Lower leg skin (tissue), 4 donors: ENCODE measurements at places on chromosomes 5 and 9. TPM values are rescaled to one million over a fixed set of nuclear protein-coding genes. Genes with fewer than 3 reads are reported as not detected.
A peak's percentile ranks its signal among the peaks of the same experiment; 100 is the strongest.

RNF180 gene
- total RNA-seq: 10.7 TPM

GRCh38 chr9:1972672-1973071 lies 42.5 kb upstream of the SMARCA2 start:
- DNase-seq: no peak

GRCh38 chr5:151298063-151298855 lies 5.3 kb downstream of the SLC36A3 start:
- DNase-seq: no peak

GRCh38 chr5:137366526-137366925 lies 132.6 kb downstream of the SPOCK1 start:
- DNase-seq: no peak

PRR16 gene
- 3.9 TPM for total RNA-seq

DNA sequence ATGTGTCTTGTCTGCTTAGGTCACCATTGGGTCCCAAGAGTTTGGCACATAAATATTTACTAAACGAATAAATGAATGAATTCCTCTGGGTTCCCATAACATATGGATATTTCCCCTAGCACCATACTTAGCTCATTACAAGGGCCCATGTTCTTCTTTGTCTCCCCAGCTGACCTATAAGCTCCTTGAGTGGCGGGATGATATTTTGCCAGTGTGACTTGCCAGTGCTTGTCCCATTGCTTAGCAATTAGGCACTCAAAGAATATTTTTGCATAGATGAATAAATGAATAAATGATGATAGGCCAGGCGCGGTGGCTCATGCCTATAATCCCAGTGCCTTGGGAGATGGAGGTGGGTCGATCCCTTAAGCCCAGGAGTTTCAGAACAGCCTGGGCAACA lies 16.9 kb upstream of the CTNNA1 start:
- DNase-seq: no peak

GRCh38 chr9:87701491-87701890 lies 24.4 kb upstream of the CTSL start:
- DNase-seq: no peak

AJM1 gene
- 1.6 TPM for total RNA-seq

DNA sequence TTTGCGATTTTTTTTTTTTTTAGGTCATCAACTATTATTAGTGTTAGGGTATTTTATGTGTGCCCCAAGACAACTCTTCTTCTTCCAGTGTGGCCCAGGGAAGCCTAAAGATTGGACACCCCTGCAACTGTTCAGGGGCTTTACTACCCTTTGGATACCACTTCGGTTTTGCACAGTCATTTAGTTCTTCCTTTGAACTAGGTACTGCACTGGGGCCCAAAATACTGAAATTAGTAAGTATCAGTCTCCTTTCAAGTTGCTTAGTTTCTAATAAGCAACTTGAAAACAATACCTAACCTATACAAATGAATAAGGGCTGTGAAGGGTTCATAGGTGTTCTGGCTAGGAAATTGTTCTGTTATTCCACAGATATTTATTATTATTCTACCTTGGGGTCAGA lies 45.3 kb downstream of the CWC27 start:
- DNase-seq: no peak

DNA sequence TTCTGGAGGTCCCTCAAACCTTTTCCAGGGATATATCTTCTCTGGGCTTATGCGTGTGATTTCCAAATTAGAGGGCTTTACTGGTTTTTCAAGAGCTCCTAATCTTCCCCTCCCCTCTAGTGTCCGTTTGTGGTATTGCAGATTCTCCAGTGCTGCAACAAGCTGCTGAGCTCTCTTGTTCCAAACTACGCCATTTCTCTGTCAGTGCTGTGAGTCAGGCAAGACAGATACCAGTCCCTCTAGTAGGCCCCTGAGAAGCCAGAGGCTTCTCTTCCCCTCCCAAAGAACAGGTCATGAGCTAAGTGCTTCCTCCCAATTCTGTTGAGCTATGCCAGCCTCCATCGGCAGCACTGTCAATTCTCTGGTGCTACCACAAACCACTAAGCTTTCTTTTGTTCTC lies 149.5 kb downstream of the FANCC start:
- no peak for DNase-seq

RPS14 gene
- total RNA-seq: 3,385 TPM

DNA sequence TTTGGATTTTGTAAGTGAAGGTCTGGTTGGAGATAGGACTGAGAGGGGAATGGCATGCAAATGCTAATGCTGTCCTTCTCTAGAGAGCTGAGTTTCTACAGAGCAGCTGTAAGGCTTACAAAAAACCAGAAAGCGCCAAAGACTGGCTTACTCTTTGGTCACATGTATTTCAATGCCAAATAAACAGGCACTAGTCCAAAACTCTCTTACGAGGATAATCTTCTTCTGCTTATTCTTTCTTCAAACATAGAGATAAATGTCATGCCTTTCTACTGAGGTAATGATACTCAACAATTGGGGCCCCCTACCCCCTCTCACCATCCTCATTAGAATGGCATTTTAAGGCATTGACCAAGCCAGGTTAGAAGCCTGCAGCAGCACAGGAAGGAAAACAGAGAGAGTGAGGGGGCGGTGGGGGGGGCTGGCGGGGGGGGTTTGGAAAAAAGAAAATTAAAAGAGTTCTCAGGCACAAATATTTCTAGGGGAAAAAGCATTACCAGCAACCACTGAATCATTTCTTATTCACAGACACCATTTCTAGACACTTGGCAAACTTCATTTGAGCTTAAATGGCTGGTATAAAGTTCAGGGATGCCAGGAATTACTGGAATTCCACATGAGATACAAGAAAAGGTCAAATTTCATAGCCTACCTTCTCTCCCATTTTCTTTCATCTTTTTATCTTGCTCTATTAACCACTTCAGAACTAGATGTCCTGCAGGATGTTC lies 34.0 kb downstream of the PUM3 start:
- no peak for DNase-seq

DNA sequence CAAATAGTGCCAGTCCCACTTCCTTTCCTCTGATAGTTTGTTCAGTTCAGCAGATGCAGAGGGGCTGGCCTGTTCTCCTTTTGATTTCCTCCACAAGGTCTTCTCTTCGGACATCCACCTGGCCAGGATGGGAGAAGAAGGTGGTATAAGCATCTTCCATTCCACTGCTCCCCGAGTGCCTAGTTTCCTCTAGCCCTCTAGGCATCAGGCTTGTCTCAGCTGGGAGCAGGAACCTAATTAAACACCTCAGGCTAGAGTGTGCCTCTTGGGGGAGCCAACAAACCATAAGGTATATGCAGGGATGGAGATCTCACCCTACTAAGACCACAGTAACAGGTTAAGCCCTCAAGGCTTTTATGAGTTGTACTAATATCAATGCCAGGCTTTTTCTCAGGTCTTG lies 835 bp upstream of the DND1 start:
- DNase-seq: no peak

- no peak for DNase-seq
These were observed 61.8 kb downstream of the ERAP1 start for GRCh38 chr5:96745844-96746531.

DNA sequence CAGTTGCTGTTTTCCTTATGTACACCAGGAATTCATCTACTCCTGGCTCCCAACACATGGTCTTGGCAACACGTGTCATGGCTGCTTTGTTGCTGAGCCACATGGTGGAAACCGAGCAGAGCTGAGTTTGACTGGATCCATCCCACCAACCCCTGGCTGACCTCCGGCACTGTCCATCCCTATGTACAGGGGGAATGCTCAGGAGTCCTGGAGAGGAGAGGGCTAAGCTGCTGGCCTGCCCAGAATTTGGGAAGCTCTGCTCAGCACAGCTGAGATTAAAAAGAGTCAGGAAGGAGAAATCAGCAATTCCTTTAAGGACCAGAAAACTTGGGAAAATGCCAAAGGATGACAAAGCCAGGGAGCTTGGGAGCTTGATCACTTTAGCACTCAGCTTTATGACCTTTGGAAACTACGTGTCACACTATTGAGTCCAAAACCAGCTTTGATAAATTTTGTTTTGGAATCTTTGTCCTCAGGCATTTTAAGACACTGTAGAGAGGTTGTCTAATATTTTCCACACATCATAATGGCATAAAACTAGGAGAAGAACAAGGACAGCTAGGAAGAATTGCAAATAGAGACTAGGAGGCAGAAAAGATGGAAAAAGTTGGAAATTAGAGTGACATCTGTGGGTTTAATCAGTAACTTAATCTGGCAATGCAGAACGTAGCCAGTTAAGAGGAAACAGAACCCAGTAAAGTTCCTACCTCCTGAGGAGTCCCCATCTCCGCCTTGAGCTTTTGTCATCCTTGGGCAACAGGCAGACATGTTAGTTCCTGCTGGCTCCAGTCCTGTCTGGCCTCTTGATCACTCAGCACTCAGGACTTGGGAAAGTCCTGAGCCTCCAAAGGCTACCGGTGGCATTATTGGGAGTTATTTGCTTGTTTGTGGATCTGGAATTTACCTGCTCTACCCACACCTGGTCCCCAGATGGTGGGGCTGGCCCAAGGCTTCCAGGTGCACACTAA lies 62.5 kb upstream of the PLPP1 start:
- peak; percentile 67 for DNase-seq

IL3 gene
- not detected for total RNA-seq

GRCh38 chr5:166083183-166083959 lies 2208.1 kb upstream of the WWC1 start:
- no peak for DNase-seq

- no peak for DNase-seq
These were observed 113.2 kb downstream of the DCP2 start for GRCh38 chr5:113089653-113090335.

DNA sequence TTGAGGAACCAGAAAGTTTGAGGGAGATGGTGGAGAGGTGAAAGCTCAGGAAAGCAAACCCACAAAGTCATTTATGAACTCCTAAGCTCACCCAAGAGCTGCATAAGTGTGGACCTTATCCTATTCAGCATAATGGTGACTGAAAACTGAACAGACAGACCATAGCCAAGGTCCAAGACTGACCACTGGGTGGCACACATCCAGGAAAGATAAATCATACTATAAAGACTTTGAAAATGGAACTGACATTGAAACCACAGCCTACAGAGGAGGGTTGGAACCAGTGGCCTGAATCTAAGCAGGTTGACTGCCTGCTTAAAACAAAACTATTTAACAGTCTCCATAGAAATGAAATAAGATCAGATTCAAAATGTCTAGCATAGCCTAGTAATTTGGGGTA lies 121.0 kb upstream of the RGS7BP start:
- no peak for DNase-seq

DNA sequence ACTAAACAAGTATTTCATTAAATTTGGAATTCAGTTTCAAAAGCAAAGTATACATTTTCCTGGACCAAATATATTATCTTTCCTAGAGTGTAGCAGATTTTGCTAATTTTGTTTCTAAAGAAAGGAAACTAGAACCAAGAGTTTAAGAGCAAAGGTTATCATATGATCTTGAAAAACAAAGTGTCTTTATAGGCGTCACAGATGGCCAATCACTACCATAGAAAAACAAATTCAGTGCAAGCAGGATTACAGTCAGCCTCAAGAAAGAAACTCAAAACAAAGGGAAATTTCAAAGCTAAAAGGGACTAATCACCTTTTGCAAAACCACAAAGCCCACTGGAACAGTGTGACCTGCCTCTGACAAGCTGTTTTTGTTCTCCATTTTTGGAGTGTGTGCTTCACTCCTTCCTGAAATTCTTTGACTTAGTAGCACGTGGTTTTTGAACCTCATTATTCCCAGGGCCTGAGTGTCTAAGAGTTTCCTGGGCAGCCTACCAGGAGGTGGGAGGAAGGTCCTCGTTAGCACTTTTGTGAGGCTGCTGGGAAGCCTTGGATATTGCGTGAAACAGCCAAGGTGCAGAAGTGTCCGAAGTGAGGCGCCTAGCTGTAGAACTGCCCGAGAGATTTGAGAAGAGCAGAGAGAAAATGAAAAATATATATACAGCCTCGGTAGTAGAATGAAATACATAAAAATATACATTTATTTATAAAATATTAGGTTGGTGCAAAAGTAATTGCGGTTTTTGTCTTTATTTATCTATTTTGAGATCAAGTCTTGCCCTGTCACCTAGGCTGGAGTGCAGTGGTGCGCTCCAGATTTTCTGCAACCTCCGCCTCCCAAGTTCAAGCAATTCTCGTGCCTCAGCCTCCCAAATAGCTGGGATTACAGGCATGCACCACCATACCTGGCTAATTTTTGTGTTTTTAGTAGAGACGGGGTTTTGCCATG lies 246.1 kb downstream of the MARCHF11 start:
- DNase-seq: no peak

DNA sequence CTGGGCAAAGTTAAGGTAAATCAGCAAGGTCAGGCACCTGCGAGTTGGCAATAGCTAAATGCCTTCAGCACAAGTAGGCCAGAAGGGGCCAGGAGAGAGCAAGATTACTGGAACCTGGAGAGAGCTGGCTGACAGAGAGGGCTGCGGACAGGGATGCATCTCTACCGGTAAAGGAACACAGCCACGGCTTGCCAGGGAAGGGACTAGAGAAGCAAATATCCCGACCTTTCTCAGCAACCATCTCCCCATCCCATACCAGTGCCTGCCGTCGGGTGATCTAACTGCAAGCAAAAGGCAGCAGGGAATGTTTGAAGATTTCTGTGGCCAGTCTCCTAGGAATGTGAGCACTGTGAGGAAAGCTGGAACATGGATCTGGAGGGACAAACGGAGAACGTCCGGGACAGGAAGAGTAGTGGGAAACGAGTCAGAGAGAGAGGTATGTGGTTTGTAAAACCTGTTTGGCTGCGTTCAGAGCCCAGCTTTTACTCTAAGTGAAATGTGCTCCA lies 15.9 kb upstream of the ABLIM3 start:
- DNase-seq: no peak

DNA sequence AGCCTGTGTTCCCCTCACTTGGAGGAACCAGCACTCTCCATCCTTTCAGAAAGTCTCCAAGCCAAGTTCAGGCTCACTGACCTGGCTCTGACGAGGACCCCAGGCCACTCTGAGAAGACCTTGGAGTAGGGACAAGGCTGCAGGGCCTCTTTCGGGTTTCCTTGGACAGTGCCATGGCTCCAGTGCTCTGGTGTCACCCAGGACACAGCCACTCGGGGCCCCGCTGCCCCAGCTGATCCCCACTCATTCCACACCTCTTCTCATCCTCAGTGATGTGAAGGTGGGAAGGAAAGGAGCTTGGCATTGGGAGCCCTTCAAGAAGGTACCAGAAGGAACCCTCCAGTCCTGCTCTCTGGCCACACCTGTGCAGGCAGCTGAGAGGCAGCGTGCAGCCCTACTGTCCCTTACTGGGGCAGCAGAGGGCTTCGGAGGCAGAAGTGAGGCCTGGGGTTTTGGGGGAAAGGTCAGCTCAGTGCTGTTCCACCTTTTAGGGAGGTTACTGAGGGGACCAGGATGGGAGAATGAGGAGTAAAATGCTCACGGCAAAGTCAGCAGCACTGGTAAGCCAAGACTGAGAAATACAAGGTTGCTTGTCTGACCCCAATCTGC lies 4.7 kb upstream of the NUP214 start:
- DNase-seq: peak; percentile 58

NAA35 gene
- total RNA-seq: 13.0 TPM

- no peak for DNase-seq
These were observed 40.2 kb upstream of the WWC1 start for GRCh38 chr5:168251259-168251658.

PCA3 gene
- total RNA-seq: not detected

HK3 gene
- 0.42 TPM for total RNA-seq

FBXO4 gene
- total RNA-seq: 11.3 TPM

- DNase-seq: no peak
These were observed 169.8 kb downstream of the FOCAD start for GRCh38 chr9:20853866-20854265.

GRCh38 chr9:136426787-136427186 lies 12.9 kb downstream of the INPP5E start:
- DNase-seq: no peak

IRX2 gene
- 70.2 TPM for total RNA-seq

GRCh38 chr5:163338-163620 lies 28.0 kb upstream of the LRRC14B start:
- peak; percentile 84 for DNase-seq

GRCh38 chr5:173834071-173834771 lies 53.9 kb upstream of the CPEB4 start:
- DNase-seq: no peak
